ENCODE measurements at places on chromosomes 6 and 20.

GRCh38 chr6:108260126-108260808 lies 573 bp downstream of the SNX3 start:
- no peak for DNase-seq

- no peak for DNase-seq
Measured at GRCh38 chr20:3483784-3484183, 13.0 kb downstream of the ATRN start.

- DNase-seq, result no peak
Measured at GRCh38 chr20:44204156-44204831, 6.3 kb downstream of the OSER1 start.

GRCh38 chr6:14716499-14717146 lies 529.2 kb upstream of the JARID2 start:
- DNase-seq, result no peak

DNA sequence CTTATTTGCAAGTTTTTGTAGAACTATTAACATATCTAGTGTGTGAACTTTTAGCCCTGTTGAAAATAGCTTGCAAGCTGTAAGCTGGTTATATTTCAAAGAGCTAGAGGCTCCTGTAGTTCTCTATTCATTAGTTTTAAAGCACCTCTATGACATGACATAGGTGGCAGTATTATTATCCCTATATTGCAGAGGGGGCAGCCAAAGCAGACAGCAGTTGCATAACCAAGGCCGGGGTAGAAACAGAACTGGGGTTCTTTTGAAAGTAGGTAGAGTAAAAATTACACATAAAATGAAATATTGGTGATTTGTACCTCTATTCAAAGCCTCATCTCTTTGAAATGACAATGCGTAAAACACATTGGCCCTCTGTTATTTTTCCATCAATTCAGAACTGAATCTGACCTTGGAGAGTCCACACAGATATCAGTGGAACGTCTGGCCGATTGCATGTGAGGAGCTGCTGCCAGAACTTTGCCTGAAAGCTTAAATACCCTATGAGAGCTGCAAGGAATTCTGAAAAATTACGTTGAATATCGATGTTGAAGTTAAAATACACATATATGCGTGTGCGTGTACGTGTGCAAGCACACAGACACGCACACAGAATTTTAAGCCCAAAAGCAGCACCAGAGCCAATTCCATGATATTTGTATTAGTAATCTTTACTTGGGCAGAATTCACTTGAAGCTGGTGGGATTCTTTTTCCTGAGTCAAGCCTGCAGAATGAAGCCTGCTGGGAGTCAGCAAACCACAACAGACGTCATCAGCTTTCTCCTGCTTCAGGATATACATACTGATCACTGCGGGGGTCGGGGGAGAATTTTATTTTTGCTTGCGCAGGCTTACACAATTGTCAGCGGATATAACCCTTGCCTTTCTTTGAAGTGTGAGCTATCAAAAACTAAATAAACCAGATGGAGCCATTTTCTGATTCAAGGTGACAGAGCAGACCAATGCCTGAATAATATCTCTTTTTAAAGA lies 163.2 kb downstream of the PDE7B start:
- DNase-seq, result no peak

DNA sequence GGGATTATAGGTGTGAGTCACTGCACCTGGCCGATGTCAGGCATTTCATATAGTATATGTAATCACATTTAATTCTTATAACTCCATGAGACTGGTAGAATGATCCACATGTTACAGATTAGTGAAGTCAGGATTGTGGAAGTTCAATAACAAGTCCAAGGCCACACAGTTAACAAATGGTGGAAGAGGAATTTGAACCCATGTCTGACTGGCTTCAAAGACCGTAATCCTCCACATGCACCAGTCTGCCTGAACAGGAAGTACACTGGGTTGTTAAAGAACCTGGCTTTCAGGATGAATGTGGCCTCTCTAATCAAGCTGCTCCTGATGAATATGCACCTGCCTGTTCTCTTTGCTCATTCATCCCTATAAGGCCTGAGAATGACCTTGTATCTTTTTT lies 122.0 kb upstream of the HDAC2 start:
- no peak for DNase-seq
